ENCODE measurements at places on chromosomes 2 and 18. TPM values are rescaled to one million over a fixed set of nuclear protein-coding genes. Genes with fewer than 3 reads are reported as not detected.

Gene RNF181
- 351 TPM for polyA plus RNA-seq

Gene SERPINB13
- polyA plus RNA-seq: not detected

Gene GRB14
- polyA plus RNA-seq: not detected

Gene VWC2L
- polyA plus RNA-seq: 0.04 TPM

Gene CDCA7
- 11.4 TPM for polyA plus RNA-seq

Gene FBXO15
- polyA plus RNA-seq: 1.4 TPM

Gene MOGAT1
- not detected for polyA plus RNA-seq

Gene ASB18
- not detected for polyA plus RNA-seq

Gene MC4R
- 0.06 TPM for polyA plus RNA-seq

Gene CYRIA
- 3.7 TPM for polyA plus RNA-seq
